ENCODE measurements at places on chromosomes 5 and 9. TPM values are rescaled to one million over a fixed set of nuclear protein-coding genes. Genes with fewer than 3 reads are reported as not detected.

The LVRN gene
- total RNA-seq = not detected

The FGF18 gene
- total RNA-seq = not detected

The IL17B gene
- total RNA-seq = not detected

The ZNF879 gene
- total RNA-seq = not detected

The TRIM36 gene
- total RNA-seq = 0.15 TPM

The CAMK4 gene
- 0.55 TPM for total RNA-seq

The HAPLN1 gene
- 7.8 TPM for total RNA-seq

- H3K4me3 ChIP-seq = no peak overlapping the region
- H3K27ac ChIP-seq = no peak overlapping the region
- no peaks in the 10 kb centered on the region for H3K27me3 ChIP-seq
- peak; percentile 13 for DNase-seq
- H3K36me3 ChIP-seq = no peaks in the 10 kb centered on the region
- 0 out of 2 replicates have a peak, but pooled peaks cover under 1% of the 10 kb centered on the region for H3K4me1 ChIP-seq
Measured at GRCh38 chr9:135516132-135516860, 4.9 kb upstream of the LCN1 start.

DNA sequence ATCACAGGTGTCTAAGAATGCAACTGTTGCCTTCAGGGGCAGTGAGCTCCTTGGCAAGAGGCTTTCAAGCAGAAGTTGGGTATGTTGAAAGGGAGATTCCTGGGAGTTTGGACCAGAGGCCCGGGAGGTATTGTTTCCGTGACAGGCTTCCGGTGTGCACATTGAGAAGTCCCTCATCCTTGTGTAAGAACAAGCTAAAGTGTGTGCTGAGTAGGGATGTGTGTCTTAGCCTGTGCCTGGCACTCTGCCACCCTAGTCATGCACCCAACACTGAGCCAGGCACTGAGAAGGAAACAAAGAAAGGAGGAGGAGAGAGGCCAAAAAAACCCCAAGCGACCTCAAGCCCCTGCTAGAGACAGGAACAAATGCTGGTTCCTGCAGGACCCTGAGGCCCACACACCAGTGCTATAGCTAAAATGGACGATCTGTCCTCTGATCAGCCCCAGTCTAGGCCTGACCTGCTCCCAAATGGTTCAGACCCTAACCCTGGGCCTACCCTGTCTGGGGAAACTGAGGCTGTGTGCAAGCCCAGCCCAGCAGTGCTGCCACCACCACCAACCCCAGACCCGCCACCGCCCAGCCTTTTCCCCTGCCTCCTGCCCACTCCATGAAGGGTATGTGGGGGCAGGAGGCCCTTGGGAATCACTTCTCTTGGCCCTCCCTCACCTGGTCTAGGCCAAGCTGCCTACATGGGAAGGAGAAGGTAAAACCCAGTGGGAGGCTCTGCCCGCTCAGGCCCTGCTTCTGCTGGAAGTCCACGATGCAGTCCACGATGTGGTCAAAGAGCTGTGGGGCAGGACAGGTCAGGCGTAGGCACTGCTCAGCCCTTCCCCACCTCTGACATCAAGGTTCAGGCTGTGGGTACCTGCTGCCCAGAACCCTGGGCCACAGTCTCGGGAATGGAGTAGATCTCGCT is 12.6 kb downstream of the HK3 start:
- H3K27ac ChIP-seq = no peak overlapping the region
- no peaks in the 10 kb centered on the region for H3K4me1 ChIP-seq
- H3K27me3 ChIP-seq = no peaks in the 10 kb centered on the region
- no peak for DNase-seq

GRCh38 chr9:14961372-14962068 is 51.3 kb upstream of the FREM1 start:
- H3K36me3 ChIP-seq = no peaks in the 10 kb centered on the region
- peak; percentile 6 for DNase-seq
- peaks cover 21% of the 10 kb centered on the region for H3K4me1 ChIP-seq
- no peaks in the 10 kb centered on the region for H3K27me3 ChIP-seq
- H3K27ac ChIP-seq = peak overlapping the region; percentile 50

- H3K27ac ChIP-seq = peak overlapping the region; percentile 82
- DNase-seq = peak; percentile 80
- no peaks in the 10 kb centered on the region for H3K27me3 ChIP-seq
- H3K4me3 ChIP-seq = no peak overlapping the region
- H3K4me1 ChIP-seq = peaks cover 28% of the 10 kb centered on the region
Measured at GRCh38 chr9:32500768-32501167, 25.2 kb downstream of the RIGI start.

DNA sequence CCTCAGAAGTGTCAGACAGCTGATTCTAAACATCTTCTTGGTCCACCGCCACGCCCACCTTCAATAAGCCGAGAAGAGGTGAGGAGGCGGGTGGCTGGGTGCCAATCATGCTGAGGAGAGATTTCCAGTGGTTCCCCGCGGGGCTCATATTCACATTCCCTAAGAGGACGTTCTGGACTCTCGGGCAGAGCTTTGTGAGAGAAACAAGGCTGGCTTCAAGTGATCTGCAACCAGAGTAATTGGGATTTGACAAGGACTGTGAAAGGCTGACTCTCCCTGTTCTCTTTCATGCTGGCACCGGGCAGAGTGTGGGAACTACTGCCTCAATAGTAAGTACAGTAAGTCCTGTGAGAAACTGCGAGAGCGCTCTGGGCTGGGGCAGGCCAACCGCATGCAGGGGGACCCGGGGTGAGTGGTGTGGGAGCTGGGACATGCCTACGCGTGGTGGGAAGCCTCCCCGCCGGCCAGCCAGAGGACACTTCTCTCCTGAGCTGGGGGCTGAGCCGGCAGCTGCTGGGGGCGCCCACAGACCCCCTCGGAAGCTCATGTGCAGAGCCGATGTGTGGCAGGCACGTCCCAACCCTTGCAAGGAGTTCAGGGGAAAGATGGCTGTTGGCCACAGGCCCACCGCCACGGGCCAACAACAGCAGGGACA is 110.9 kb downstream of the LIFR start:
- H3K27me3 ChIP-seq = no peaks in the 10 kb centered on the region
- H3K27ac ChIP-seq = no peak overlapping the region
- H3K4me1 ChIP-seq = no peaks in the 10 kb centered on the region
- no peak for DNase-seq
- H3K36me3 ChIP-seq = no peaks in the 10 kb centered on the region

GRCh38 chr5:175572886-175573285 is 85.0 kb upstream of the HRH2 start:
- H3K27ac ChIP-seq = no peak overlapping the region
- H3K4me1 ChIP-seq = no peaks in the 10 kb centered on the region
- DNase-seq = no peak
- no peaks in the 10 kb centered on the region for H3K36me3 ChIP-seq

GRCh38 chr9:16458696-16459420 is 411.6 kb downstream of the BNC2 start:
- no peak overlapping the region for H3K27ac ChIP-seq
- no peak overlapping the region for H3K4me3 ChIP-seq
- peaks cover 10% of the 10 kb centered on the region for H3K4me1 ChIP-seq
- no peaks in the 10 kb centered on the region for H3K36me3 ChIP-seq
- H3K27me3 ChIP-seq = no peaks in the 10 kb centered on the region

DNA sequence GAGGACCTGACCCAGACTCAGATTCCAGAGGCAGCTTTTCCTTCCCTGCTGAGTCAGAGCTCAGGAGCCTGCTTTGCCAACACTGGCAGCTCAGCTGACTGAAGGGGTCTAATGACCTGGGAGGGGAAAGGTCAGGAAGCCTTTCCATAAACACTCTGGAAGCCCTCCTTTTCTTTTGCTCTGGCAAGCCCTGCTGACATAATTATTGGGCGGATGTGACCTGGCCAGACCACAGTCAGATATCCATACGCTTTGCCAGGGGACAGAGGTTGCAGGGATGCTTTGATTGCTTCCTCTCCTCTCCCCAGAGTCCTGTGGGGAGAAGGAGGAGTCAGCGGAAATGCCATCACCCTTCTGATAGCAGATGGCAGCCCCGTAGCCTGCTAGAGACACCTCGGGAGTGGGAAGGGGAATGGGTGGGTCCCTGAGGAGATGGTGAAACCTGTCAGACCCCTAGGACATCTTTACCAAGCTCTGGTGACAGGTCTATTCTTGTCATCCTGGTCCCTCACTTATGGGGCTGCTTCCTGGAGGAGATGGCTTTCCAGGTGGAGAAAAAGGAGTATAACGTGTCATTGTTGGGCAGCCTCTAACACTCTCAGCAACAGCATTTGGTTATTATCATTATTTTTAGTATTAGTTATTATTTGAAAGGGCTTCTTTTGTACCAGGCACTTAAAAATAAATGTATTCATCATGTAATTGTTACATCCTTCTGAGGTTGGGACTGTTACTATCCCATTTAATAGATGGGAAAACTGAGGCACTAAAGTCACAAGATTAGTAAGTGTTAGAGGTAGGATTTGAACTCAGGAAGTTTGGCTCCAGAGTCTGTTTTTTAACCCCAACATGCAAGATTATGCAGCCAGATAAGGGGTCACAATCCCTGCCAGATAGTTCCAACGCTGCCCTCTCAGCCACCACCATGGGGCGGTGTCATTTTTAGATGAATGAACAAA is 11.6 kb downstream of the COL27A1 start:
- no peak overlapping the region for H3K27ac ChIP-seq
- H3K36me3 ChIP-seq = no peaks in the 10 kb centered on the region
- H3K4me1 ChIP-seq = no peaks in the 10 kb centered on the region

- no peaks in the 10 kb centered on the region for H3K27me3 ChIP-seq
- DNase-seq = peak; percentile 2
- no peaks in the 10 kb centered on the region for H3K36me3 ChIP-seq
- H3K4me3 ChIP-seq = no peak overlapping the region
- H3K4me1 ChIP-seq = 0 out of 2 replicates have a peak, but pooled peaks cover 3% of the 10 kb centered on the region
Measured at GRCh38 chr5:61089351-61089750, 72.9 kb downstream of the SMIM15 start.

DNA sequence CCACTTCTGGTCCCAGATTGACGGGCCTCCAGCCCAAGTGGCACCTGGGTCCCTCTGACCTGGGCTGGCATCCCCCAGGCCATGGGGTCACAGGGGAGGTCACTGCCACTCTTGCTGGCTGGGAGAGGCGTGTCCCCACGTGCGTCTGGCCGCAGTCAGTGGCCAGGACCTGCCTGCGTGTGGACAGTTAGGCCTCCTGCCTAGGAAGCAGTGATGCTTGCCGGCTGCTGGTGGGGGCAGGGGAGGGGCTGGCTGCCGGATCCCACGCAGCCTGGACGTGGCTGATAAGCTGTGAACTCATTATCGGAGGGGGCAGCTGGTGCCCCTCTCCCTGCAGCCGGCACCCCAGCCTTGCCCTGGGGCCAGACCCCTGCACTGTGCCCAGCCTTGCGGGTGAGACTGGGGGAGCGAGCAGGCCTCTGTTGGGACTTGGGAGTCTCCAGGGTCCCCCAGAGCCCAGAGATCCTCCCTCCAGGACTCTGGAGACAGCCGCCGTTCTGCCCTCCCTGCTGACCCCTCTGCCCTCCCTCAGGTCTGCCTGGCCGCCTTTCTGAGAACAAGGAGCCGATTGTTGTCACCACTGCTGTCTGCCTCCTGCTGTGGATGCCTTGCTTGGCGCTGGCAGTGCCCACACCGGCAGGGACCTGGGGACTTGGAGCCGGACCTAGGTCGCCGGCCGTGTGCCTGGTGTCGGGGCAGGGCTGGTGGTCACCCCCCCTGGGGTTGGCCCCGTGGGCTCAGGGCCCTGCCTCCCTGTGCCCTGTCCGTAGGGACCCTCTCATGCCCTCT is 12.3 kb downstream of the RXRA start:
- H3K4me3 ChIP-seq = no peak overlapping the region
- H3K27me3 ChIP-seq = no peaks in the 10 kb centered on the region
- no peaks in the 10 kb centered on the region for H3K36me3 ChIP-seq
- DNase-seq = no peak
- H3K27ac ChIP-seq = no peak overlapping the region

DNA sequence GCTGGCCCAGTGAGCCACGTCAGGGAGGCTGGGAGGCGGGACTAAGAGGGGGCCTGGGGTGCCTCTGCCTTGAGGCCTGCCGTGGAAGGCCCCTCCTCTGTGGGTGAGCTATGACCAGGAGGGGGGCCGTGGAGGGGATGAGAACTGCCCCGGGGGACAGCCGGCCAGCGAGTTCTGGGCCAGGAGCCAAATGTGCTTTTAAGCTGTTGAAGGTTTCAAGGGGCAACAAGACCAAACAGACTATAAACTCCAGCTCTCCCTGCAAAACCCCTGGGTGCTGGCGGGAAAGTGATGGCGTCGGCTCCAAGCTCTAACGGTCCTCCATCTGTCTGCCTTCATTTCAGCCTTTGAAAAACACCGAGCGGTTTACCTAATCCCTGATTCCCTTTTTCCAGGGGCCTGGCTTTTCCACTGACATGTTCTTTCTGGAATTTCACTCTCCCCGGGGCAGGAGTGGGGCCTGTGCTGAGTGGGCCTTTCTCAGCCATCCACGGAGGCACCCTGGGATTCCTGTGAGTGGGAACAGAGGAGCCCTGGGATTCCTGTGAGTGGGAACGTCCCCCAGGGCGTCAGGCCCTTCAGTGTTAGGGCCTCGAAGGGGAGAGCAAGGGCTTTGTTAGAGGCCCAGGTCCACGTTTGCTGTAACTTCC is 65.6 kb downstream of the COL5A1 start:
- H3K36me3 ChIP-seq = no peaks in the 10 kb centered on the region
- H3K27me3 ChIP-seq = no peaks in the 10 kb centered on the region
- DNase-seq = no peak
- H3K4me1 ChIP-seq = no peaks in the 10 kb centered on the region
- no peak overlapping the region for H3K4me3 ChIP-seq
- no peak overlapping the region for H3K27ac ChIP-seq

DNA sequence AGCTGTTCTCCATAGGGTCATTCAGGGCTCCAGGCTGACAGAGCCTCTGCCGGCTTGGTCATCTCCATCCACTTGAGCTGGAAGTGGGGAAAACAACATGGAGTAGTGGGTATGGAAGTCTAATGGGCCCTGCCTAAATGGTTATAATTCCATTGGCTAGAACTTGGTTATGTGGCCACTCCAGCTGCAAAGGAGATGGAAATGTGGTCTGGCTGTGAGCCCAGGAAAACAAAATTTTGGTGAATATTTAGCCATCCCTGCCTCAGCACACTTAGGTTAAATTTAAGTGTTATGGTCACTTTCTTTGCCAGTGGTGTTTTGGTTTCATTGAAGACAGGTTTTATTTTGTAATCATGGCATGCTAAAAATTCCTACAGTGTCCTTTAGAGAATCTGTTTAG is 112.3 kb downstream of the SMARCA2 start:
- no peaks in the 10 kb centered on the region for H3K36me3 ChIP-seq
- H3K27me3 ChIP-seq = no peaks in the 10 kb centered on the region
- no peak overlapping the region for H3K4me3 ChIP-seq
- no peaks in the 10 kb centered on the region for H3K4me1 ChIP-seq

DNA sequence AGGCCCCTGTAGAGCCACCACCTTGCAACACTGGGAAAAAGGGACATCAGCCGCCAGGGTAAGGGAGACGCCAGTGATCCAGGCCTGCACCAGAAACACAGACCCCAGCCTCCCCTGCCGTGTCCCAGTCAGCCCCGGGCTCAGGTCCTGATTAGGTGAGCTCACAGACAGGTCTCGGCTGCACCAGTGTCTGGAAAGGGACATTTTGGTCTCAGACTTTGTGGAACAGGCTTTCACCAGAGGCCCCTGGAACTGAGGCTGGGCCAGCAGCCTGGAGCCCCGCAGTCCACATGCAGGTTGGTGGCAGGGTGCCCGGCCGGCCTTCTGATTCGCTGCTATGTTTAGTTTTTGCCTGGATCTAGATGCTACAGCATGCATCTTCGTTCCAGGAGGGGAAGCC is 369.0 kb upstream of the IRX4 start:
- DNase-seq = no peak
- H3K27me3 ChIP-seq = peaks cover 16% of the 10 kb centered on the region
- H3K4me1 ChIP-seq = no peaks in the 10 kb centered on the region
- no peak overlapping the region for H3K4me3 ChIP-seq

- H3K27me3 ChIP-seq = no peaks in the 10 kb centered on the region
- no peaks in the 10 kb centered on the region for H3K36me3 ChIP-seq
- no peak for DNase-seq
- no peak overlapping the region for H3K27ac ChIP-seq
Measured at GRCh38 chr5:171851251-171851650, 65.6 kb downstream of the SMIM23 start.

GRCh38 chr9:118083161-118083560 is 379.0 kb downstream of the TLR4 start:
- H3K4me1 ChIP-seq = no peaks in the 10 kb centered on the region
- no peaks in the 10 kb centered on the region for H3K36me3 ChIP-seq
- no peak overlapping the region for H3K27ac ChIP-seq
- H3K27me3 ChIP-seq = no peaks in the 10 kb centered on the region
- no peak overlapping the region for H3K4me3 ChIP-seq

Measured in PC-3 (cell line).